ENCODE measurements at places on chromosomes 4 and X.
A peak's percentile ranks its signal among the peaks of the same experiment; 100 is the strongest.

DNA sequence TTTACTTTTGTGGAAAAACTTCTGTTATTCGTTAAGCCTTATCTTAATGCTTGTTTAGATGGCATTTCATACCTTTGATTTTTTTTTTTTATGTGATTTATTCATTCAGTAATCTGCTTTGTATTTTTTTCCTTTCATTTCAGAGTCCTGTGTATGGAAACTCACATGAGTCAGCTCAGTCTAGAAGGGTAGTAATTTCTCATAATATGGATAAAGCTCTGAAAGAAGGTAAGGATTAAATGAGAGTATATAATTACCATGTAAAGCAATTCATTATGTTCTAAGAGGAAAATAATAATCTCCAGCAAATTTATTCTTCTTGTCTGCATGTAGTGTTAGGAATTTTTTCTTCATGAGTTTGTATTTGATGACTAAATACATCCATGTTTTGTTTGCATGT is 37.8 kb downstream of the SNX25 start:
- DNase-seq, result no peak

DNA sequence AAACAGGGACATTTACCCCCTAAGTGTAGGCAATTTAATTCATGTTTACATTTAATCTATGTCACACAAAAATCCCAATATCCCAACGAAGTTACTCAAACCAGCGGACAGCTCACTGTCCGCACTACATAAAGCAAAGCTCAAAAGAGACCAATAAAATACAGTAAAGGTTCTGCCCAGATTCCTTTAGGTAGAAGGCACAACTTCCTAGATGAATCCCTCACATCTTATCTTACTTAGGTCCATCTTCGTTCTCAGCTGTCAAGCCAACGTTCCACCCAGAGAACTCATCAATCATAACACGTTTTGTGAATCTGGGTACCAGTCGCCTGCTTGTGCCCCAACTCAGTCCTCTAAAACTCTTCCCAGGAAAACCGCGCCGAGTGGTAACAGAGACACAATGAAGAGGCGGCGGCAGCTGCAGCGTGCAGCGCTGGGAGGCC is 1.7 kb downstream of the HNRNPDL start:
- DNase-seq, result no peak

DNA sequence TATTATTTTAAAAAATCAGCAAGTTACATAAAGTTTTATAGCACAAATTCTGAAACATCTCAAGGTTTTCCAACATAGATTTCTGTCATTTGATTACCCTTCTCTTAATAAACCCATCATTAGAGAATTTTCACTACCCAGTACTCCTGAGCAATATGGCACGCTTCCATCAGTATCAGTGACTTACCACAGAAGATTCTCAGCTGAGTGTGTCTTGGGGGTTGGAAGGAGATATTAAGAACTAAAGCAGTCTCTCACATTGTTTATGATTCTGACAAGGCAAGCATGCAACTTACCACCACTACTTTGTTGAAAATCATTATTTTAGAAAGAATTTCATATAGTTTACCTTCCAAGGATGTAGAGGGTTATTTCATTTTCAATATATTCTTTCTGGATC is 67.7 kb downstream of the INPP4B start:
- no peak for DNase-seq

DNA sequence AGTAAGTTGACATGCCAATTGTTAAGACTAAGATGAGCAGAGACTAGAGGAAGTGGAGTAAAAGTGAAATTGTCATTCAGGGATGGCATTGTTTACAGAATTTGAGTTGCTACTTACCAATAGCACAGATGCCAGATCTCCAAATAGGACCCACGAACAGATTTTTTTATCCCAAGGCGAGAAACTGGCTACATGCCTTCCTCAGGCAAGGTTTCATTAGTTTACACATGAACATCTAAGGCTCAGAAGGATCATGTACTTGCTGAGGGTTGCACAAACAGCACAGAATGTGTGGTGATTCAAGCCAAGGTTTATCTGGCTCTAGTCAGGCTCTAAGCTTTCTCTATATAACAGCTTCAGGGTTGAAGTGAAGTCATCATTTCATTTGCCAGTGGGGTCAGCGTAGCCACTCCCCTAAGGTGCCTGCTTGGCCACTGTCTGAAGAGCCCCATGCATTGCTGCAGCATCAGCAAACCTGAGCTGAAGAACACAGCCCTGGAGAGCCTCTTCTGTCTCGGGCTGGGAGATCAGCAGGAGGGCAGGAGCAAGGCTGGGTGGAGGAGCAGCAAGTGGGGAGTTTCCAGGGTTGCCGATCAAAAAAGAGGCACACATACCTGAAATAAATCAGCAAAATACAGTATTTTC is 193.0 kb upstream of the LCORL start:
- no peak for DNase-seq

GRCh38 chr4:7273738-7274297 is 81.5 kb downstream of the SORCS2 start:
- no peak for DNase-seq

GRCh38 chr4:107991945-107992630 is 2.4 kb downstream of the HADH start:
- DNase-seq, result no peak

DNA sequence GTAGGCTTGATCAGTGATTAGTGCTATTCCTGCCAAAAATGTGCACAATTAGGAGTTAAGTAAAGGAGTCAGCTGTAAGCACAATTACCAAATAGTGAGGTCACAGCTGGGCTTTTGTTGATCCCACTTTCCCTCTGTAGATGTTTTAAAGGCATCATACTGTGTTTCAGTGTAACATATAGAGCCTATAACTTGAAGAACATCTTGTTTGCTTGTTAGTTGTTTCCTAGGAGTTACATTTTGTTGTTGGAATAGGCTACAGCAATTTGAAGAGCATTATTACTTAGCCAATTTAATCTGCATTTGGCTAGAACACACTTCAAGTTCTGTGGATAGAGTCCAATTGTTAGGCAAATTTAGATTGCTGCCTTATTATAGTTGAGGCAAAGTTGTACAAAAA is 210.7 kb upstream of the MAD2L1 start:
- no peak for DNase-seq

GRCh38 chr4:131609039-131609438 is 1540.1 kb upstream of the PCDH10 start:
- no peak for DNase-seq

DNA sequence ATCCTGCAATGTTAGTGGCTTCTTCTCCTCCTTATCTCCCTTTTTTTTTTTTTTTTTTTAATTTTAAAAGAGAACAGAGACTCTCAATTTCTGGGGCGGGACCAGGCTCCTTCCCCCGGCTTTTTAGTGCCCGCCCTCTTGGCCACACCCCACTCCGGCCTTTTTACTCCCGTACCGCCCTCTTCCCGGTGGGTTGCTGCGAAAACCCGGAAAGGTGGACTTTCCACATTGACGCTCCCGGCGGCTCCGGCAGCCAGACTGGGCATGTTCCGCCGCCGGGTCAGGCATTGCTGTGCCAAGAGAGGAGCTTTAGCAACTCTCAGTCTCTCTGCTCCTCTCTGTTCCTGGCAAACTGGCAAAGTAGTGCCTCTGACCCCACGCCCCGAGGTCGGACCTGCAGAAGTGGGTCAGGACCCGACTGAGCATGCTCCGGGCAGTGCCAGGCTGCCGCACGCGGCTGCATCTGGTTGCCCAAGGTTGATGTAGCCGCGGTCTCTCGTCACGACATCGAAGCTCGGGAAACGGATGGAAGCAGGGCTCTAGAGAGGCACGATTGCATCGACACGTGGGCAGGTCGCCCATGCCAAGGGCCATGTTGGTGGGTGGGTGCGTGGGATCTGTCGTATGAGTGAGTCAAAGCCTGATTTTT is 1.1 kb upstream of the MFAP3L start:
- peak; percentile 69 for DNase-seq

DNA sequence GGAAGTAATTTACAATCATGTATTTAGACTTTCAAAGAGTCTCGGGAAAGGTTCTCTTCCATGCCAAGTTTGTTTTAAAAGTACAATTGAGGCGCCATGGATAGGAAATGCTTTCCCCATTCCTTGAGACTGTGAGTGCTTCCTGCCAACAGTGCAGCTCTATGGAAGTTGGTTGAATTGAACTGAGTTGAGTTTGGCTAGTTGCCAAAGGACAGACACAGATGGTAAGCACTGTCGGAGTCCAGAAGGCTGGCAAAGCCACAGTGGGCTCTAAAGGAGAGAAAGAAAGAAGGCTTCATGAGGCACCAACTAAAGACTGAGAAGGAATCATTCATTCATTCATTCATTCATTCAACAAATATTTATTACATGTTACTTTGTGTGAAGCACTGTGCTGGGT is 4.3 kb upstream of the KCNE5 start:
- DNase-seq, result no peak

DNA sequence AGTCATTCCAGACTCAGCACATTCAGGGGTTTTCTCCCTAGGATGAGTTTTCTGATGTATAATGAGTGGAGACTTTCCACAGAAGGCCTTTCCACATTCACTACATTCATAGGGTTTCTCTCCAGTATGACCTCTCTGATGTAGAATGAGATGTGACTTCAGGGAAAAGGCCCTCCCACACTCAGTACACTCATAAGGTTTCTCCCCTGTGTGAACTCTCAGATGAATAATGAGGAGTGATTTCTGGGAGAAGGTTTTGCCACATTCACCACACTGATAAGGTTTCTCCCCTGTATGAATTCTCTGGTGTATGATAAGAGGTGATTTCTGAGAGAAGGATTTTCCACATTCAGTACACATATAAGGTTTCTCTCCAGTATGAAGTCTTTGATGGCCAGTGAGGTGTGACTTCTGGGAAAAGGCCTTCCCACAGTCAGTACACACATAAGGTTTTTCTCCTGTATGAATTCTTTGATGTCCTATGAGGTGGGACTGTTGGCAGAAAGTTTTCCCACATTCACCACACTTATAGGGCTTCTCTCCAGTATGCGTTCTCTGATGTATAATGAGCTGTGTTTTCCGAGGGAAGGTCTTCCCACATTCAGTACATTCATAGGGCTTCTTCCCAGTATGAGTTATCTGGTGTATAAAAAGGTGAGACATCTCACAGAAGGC is 12.7 kb downstream of the ZNF630 start:
- no peak for DNase-seq

GRCh38 chrX:101287402-101287801 is 3.7 kb downstream of the TAF7L start:
- DNase-seq, result no peak

GRCh38 chrX:37010496-37010895 is 2.3 kb downstream of the FAM47C start:
- DNase-seq, result no peak

GRCh38 chr4:94452476-94453371 is 982 bp downstream of the PDLIM5 start:
- no peak for DNase-seq

GRCh38 chr4:151325111-151325948 is at the start of gene SH3D19:
TSS of gene SH3D19 (minus strand) at chr4:151325605. CDS start at chr4:151325352, 253 bp downstream.
- DNase-seq, result no peak

- DNase-seq, result no peak
Measured at GRCh38 chr4:147590249-147590920, 26.8 kb upstream of the TMEM184C start.

DNA sequence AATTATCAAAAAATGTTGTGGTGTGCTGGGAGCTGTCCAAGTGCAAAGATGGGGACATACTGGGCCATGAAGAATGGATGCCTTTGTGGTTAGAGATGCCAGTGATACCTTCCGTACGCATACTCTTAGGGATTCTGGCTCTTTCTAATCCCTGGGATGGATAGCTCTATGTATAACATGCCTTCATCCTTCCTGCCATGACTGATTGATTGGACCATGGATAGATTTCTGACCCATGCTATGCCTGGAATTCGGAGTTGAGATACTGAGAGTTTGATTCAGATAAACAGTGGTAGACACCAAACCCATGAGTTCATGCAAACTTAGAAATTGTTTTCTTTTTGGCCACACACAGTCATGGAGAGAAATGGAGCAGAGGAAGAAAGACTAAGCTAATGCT is 147.2 kb upstream of the WDFY3 start:
- DNase-seq, result no peak

- no peak for DNase-seq
Measured at GRCh38 chr4:168605411-168605810, 108.6 kb downstream of the PALLD start.

- DNase-seq, result no peak
Measured at GRCh38 chrX:98379134-98379533, 1495.4 kb downstream of the RPA4 start.

DNA sequence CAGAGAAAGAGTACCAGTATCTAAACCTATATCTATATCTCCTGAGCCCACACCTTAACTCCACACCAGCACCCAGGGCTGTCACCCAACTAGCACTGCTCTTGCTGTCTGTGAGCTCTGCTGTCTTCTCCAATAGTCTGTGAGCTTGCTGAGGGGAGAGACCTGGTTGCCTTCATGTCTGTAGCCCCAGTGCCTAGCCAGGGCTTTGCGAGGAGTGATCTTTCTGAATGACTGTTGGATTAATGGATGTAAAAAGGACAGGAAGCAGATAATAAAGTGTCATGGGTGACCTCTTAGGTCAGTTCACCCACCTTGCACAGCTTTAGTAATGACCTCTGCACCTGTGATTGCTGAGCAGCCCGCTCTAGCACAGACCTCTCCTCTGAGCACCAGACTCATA is 30.5 kb downstream of the CNGA2 start:
- DNase-seq, result no peak

DNA sequence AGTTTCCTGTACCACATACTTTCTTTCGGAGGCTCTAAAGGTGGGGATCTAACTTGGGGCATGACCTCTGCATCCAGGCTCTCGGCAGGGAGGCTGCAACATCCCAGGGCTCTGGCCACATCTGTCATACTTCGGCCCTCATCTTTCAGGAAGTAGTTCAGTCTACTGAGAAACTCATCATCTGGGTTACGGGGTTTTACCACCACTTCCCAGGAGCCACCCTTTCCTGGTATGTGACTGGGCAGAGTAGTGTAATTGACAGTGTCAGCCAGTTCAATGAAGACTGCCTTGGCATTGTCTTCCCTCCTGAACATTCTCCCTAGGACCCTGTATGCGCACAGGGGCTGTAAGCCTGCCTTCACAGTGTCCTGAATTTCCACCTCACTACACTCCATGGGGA is 2.8 kb downstream of the PNMA5 start:
- DNase-seq, result no peak

DNA sequence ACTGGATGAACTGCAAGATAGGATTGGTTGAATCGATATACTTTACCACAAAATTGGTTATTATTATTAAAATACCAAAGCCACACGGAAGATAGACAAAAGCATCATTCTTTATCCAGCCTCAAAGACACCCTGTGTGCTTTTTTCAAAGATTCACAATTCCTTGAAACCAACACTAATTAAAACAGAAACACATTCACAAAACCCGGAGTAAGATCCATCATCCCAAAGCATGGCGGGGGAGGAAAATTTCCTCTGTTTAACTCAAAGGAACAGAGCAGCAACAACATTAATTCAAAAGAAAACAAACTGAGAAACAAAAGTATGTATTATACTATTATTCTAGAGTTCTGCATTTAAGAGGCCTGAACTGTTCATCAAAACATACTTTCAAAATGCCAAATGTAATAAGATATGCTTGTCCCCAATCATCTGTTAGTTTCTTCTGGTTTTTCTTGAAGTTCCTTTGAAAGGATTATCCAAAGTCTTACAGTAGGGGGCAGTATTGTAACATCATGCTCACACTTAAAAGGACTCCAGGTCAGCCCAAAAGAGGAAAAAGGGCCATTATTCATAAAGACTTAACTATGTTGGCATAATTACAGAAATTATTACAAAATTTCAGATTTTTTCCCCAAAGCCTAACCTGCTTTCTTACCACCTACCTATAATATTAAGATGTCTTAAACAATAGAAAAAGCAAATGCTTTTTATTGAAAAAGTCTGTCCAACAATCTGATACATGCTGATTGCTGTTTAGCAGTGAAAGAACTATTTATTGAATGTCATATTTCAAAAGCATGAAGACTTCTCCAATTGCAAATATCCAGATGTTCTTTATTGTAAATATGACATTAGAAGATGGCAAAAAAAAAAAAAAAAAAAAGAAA is 168.7 kb downstream of the SCFD2 start:
- DNase-seq, result no peak

Measured in stimulated activated CD4-positive, alpha-beta T cell treated with anti-CD3 and anti-CD28 coated beads, Interleukin-1b, Interleukin-23, amount 100 ng/mL, for 1 hour (primary cell).